ENCODE measurements at places on chromosomes 1 and 21. TPM values are rescaled to one million over a fixed set of nuclear protein-coding genes. Genes with fewer than 3 reads are reported as not detected.

DNA sequence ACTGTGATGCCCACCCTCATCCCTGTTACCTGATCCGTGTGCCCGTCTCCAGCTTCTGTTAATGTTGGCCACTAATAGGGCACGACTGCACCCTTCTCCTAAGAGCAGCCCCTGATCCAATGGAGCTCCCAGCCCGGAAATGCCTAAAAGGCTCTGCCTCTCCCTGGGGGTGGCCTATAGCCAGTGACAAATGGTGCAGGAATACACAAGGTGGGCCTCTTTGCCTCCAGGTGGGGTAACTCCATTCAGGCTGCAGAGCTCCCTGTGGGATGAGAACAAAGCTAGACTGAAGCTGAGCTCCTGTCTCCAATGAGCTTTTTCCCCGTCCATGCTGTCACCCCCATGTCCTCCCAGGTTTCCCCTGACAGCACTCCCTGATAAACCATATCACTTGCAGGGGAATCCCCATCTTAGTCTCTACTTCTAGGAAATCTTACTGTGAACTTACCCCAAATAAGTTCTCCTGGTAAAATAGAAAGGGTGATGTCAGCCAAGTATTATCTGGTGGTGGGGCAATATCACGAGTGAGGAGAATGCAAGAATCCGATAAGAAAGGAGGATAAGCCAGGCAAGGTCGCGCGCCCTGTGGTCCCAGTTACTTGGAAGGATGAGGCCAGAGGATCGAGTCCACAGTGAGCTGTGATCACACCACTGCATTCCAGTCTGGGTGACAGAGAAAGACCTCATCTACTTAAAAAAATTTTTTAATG lies 18.6 kb downstream of the S100A7A start:
- DNase-seq, result no peak

The SUSD4 gene
- not detected for total RNA-seq

GRCh38 chr1:37047542-37047941 lies 13.2 kb upstream of the GRIK3 start:
- no peak for DNase-seq

The UQCRHL gene
- 2.5 TPM for total RNA-seq

DNA sequence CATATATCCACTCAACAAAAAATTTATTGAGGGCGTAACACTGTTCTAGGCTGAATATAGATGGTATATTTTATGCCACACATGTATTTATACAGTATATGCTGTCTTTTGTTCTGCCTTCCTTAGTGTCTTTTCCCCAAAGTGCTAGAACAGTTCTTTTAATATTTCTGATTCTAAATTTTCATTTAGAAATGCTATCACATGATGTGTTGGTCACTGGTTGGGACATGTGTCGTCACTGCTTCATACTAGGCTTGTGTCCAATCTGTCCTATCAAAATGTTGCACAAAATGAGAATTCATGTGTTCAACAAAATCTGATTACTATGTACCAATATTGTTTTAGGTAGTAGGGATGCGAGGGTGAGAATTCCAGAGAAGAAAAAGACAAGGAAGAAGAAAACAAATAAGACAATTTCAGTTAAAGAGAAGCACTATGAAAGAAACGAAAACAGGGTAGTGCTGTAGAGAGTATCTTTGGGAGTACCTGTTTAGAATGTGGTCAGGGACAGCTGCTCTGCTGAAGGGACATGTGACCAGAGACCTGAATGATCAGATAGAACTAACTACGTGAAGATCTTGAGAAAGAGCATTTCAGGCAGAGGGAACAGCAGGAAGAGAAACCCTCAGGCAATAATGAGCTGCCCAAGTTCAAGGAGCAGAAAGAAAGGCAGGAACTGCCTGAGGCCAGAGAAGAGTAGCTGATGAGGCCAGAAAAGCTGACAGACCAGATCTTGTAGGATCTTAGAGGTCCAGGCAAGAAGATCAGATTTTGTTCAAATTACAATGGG lies 1.3 kb downstream of the KMO start:
- DNase-seq, result no peak

GRCh38 chr1:66495495-66495894 lies 38.5 kb upstream of the SGIP1 start:
- DNase-seq, result no peak

DNA sequence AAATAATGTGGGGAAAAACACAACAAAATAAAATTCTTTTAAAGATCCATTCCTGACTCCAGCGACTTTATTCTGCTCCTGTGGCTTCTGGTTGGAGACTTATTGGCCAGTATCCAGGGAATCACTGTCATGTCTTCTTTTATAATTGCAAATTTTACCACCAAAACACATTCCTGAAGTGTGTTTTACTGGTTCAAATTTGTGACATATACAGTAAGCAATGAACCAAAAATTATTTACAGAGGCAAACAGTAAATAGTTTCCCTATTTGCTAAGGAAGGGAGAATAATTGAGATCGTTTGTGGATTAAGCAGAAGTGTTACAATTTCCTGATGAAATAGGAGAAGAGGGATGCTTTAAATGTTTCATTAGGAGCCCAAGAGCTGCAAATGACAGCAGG lies 118.7 kb downstream of the ZNF281 start:
- no peak for DNase-seq

- no peak for DNase-seq
Observed at GRCh38 chr1:190226006-190226405, 251.7 kb downstream of the BRINP3 start.
